ENCODE measurements at places on chromosomes 13 and 19. TPM values are rescaled to one million over a fixed set of nuclear protein-coding genes. Genes with fewer than 3 reads are reported as not detected.
A peak's percentile ranks its signal among the peaks of the same experiment; 100 is the strongest.

Gene ZNF497
- 1.7 TPM for total RNA-seq

Gene CACNA1A
- 0.60 TPM for total RNA-seq

Gene KL
- total RNA-seq, result 0.13 TPM

Gene PRR36
- total RNA-seq, result 0.10 TPM

Gene LRRC25
- 0.68 TPM for total RNA-seq

Gene ZNF560
- 0.40 TPM for total RNA-seq

Gene ZNF844
- 2.4 TPM for total RNA-seq

- no peak for DNase-seq
These were observed 2.5 kb downstream of the SHC2 start for GRCh38 chr19:458091-459042.

- DNase-seq, result peak; percentile 60
These were observed 4.5 kb upstream of the RAB3A start for GRCh38 chr19:18208098-18208951.

- DNase-seq, result no peak
These were observed 1110.0 kb upstream of the PCDH20 start for GRCh38 chr13:62525652-62526051.

- no peak for DNase-seq
These were observed 465.6 kb downstream of the ITGBL1 start for GRCh38 chr13:101917833-101918661.

DNA sequence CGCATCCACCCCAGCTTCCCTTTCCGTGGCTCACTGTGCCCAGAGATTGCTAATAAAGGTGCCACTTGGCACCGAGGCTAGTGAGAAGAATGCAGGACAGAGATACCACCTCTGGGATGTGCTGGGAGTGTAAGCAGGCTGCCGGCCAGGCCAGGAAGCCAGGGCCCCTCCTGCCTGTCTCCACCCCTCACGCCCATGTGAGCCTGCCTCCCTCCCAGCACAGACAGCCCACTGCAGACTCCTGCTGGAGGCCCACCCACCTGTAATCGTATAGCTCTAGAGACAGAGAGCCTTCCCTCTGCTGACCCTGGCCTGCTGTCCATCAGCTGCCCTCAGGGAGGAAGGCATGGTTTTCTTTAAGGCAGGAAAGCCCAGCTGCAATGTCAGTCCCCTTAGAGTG lies 13.9 kb downstream of the VSTM2B start:
- no peak for DNase-seq

- no peak for DNase-seq
These were observed 2.4 kb downstream of the DHX34 start for GRCh38 chr19:47351548-47351947.

- DNase-seq, result no peak
These were observed 366 bp upstream of the KL start for GRCh38 chr13:33015791-33016323.

DNA sequence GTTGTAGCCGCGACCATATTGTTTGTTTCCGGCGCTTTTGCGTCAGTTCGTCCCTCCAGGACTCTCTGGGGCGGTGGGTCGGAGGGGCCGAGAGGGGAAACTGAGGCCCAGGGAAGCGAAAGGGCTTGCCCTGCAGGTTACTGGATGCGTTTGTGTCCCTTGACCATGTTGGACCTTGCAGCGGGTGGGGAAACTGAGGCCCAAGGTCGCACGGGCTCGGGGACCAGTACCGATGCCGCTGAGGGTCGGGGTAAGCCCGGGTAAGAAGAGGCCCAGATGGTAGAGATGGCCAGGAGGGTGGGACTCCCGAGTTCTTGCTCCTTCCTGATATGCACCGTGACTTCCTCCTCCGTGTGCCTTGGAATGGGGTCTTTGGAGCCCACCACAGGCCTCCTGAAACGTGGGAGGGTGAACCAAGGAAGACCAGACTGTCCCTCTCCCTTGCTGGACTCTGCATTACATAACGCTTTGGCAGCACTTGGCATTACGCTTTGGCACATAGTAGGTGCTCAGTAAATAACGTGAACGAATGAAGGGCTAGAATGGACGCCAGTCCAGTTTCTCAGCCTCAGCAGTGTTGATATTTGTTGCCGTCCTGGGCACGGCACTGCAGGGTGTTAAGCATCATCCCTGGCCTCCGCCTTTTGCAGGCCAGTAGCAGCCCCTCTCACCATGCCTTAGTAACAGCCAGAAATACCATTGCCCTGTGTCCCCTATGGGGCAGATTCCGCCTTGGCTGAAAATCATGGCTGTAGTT lies 743 bp downstream of the CHAF1A start:
- no peak for DNase-seq

- no peak for DNase-seq
These were observed 184.6 kb upstream of the IRS2 start for GRCh38 chr13:109971006-109971405.

GRCh38 chr13:112532837-112533745 lies 54.9 kb downstream of the TUBGCP3 start:
- peak; percentile 35 for DNase-seq

DNA sequence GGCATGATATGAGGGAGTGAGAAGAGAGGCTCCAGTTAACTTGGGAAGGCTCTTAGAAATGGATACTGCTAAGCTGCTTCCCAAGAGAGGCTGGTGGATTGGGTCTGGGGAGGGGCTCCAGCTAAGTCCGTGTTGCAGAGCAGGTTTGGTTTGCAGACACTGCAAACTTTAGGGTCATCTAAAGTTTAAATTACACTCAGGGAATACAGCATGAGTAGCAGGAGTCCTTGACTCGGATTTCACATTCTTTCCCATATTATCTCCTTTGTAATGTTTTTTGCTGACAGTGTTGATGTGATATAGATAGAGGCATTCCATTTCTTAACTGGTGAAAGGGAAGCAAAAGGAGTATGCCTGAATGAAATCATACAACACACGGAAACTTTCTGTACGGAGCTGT lies 31.9 kb downstream of the SGCG start:
- DNase-seq, result no peak

DNA sequence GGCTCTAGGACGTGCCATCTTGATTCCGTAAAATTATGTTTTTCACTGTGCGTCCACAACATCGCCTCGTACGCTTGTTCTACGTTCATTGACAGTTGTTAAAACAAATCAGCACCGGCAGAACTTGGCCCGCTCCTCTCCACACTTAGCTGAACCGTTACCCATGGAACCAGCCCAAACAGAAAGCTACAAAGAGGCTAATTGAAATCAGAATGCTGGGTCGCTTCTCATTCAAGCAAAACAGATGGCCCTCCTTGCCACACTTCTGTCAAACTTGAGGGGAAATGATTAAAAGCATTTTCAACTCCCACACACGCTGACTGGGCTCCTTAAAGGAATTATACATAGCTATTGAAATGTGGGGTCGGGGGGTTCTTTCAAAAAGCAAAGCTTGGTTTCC lies 71.6 kb downstream of the TM9SF2 start:
- DNase-seq, result no peak

DNA sequence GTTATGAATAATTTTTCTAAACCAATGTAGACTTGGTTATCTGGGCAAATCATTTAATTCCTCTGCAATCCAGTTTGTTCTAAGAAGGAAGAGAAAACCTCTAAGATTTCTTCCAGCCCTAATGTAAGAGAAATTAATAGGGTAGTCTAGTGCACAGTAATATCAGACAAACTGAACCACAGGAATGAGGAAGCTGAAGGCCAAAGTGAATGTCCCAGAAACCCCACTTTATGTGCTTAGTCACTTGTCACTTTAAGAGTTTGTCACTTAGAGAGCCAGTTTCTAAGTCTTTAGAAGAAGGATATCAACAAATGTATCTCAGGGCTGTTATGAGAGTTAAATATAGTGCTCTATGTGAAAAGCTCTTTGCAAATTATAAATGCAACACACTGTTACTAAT lies 750.6 kb downstream of the DIAPH3 start:
- DNase-seq, result no peak

All from activated CD8-positive, alpha-beta T cell treated with anti-CD3 and anti-CD28 coated beads, Interleukin-2, amount 10 ng/mL, durations not matched to agents 7 days and 5 days (primary cell).